ENCODE measurements at places on chromosomes 12 and 14. TPM values are rescaled to one million over a fixed set of nuclear protein-coding genes. Genes with fewer than 3 reads are reported as not detected.

Gene IRAK3
- 0.12 TPM for total RNA-seq

Gene RNASE4
- total RNA-seq = 3.9 TPM

Gene LRTM2
- 0.07 TPM for total RNA-seq

Gene TAS2R50
- 0.54 TPM for total RNA-seq

Gene IL26
- total RNA-seq = not detected

DNA sequence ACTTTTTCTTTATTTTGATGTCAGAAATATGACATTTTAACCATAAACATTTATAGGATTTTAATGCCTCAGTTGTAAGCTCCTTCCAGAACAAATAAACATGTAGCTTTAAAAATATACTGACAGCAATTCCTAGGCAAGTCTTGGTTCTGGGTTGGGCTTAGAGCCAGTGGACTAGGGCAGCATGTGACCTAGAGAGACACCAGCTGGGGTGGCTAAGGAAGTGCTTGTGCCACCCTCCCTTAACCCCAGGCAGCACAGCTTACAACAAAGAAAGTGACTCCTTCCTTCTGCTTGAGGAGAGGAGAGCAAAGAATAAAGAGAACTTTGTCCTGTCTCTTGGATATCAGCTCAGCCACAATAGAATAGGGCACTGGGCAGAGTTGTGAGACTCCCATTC, 61.6 kb upstream of the KTN1 start:
- no peak for DNase-seq

- no peak for DNase-seq
Measured at GRCh38 chr12:68613209-68613904, 2.7 kb downstream of the RAP1B start.

- no peak for DNase-seq
Measured at GRCh38 chr12:122486805-122487426, 13.8 kb downstream of the ZCCHC8 start.

DNA sequence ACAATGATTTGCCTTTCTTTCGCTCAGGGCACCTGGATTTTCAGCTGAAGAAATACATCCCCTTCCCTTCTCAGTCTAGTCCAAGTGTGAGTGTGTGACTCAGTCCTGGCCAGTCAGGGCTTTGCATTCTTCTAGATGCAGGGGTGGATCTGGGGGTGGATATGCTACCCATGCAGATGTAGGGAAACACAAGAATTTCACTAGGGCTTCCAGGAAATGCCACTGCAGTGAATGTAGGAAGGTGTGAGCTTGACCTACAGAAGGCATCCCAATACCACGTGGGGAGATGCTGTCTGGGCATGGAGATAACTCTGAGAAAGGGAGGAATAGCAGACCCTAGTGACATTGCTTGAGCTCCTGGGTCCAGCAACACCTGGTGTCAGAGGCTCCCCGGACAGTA, 404.2 kb downstream of the GLT1D1 start:
- DNase-seq = no peak

DNA sequence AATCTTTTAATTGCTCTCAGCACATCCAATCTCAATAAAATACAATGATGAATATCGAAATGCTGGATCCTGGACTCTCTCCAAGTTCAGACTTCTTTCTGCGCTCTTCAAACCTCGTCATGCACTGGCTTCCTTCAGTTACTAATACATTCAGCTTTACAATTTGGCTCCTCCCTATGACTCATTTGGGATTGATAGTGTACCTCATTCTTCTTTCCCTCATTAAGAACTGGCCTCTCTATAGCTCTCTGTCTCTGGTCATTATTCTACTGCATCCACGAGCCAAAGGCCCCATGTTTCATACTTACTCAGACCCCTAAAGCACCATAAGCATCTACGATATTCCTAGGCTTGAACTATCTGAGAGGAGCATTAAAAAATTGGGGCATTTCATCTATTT, 4.9 kb downstream of the TSPAN8 start:
- DNase-seq = no peak

GRCh38 chr12:70399311-70399710, 33.2 kb downstream of the KCNMB4 start:
- no peak for DNase-seq

DNA sequence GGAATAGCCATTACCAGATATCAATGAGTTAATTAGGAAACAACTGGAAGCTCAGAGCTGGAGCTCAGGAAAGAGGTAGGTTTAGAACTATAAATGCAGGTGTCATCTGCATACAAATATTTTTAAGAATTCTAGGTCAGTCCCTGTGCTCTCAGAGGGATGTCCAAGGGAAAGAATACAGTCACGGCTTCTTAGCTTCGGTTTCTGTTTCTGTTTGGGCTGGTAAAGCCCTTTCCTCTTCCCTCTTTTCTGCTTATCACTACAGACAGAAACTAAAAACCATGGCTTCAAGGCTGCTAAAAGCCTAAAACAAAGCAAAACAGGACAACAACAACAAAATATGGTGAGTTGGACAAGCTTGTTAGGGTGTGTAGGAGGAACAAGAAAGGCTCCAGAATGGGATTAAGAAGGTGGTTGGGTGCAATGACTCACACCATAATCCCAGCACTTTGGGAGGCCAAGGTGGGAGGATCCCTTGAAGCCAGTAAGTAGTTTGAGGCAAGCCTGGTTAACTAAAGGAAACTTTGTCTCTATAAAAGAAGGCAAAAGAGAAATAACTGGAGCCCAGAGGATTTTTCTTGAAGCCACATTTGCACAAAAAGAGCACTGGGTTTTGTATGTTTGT, 113.0 kb downstream of the SEC23A start:
- DNase-seq = no peak

- DNase-seq = no peak
Measured at GRCh38 chr12:75710361-75711069, 199.1 kb upstream of the KRR1 start.
